Retinal pigment epithelial cell (primary cell): ENCODE measurements at places on chromosomes 11 and 22.
A peak's percentile ranks its signal among the peaks of the same experiment; 100 is the strongest.

DNA sequence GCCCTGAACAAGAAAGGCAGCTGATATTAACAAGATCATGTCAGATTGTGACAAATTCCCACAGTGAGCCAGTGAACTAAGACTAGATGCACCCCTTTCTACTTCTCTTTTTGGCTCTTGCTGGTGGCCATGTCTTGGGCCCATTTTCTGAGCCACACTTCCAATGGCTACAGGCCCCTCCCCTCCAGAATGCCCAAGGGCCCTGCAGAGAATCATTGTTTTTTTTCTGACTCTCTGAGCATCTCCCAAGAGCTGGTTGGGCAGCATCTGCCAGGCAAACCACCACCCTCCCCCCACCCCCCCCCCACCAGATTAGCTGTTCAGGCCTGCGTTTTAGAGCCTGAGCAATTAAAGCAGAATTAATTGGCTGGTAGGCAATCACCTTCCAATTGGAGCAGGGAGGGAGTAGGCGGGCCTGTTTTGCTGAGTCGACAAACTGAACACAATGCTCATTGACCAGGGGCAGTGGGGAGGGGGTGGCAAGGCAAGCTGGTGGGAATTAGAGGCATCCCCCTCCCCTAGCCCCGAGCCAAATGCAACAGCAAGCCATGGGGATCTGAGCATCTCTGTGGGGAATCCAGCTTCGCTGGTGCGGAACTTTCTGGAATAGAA is 541.4 kb downstream of the MN1 start:
- DNase-seq, result no peak

- peak; percentile 16 for DNase-seq
Observed at GRCh38 chr11:1694064-1694845, 2.7 kb upstream of the KRTAP5-6 start.

- no peak for DNase-seq
Observed at GRCh38 chr22:36830601-36831000, 13.8 kb upstream of the PVALB start.

GRCh38 chr11:62082292-62082657 is 41.5 kb upstream of the INCENP start:
- no peak for DNase-seq

DNA sequence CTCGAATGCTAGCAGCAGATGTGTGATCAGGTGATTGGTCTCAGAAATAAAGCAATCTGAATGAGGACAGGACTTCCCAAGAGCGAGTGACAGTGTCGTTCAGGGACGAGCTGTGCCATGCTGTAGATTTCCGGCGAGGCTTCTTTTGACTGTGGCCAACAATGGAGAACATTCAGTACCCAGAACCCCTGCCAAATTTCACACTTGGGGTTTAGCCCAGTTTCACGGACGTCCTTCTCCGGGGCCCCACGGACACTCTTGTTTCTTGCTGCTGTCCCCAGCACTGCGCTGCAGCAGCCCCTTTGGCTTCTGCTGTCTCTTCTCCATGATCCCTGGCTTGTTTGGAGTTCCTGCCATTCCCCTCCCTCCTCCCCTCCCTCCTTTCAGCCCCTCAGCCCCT is 115.1 kb upstream of the GRAMD1B start:
- DNase-seq, result no peak

GRCh38 chr22:49966041-49966773 is 5.6 kb downstream of the PIM3 start:
- DNase-seq, result no peak

- DNase-seq, result no peak
Observed at GRCh38 chr11:44116234-44116830, 20.9 kb downstream of the EXT2 start.

- DNase-seq, result no peak
Observed at GRCh38 chr11:83070731-83071566, 748 bp downstream of the RAB30 start.

GRCh38 chr11:62152245-62153086 is 28.7 kb downstream of the INCENP start:
- no peak for DNase-seq

GRCh38 chr11:129972611-129973010 is 30.0 kb downstream of the PRDM10 start:
- DNase-seq, result no peak

DNA sequence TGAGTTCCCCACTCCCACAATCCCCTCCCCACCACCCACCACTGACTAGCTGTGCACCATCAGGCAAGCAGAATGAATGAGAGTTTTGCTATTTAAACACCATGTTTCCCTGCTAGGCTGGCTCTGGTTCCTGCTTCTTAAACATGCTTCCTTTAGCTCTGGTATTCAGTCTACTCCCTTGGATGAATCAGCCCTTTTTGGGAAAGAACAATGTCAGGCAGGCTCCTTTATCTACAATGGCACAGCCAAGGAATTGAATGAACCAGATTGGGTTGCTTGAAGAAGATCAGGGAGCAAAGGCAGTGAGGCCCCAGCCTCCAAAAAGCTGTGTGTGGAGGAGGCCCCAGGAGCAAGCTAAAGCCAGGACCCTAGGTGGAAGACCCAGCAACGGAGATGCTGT is 92.9 kb upstream of the ISX start:
- DNase-seq, result no peak

- DNase-seq, result no peak
Observed at GRCh38 chr11:114959953-114960505, 281.7 kb downstream of the NXPE2 start.

DNA sequence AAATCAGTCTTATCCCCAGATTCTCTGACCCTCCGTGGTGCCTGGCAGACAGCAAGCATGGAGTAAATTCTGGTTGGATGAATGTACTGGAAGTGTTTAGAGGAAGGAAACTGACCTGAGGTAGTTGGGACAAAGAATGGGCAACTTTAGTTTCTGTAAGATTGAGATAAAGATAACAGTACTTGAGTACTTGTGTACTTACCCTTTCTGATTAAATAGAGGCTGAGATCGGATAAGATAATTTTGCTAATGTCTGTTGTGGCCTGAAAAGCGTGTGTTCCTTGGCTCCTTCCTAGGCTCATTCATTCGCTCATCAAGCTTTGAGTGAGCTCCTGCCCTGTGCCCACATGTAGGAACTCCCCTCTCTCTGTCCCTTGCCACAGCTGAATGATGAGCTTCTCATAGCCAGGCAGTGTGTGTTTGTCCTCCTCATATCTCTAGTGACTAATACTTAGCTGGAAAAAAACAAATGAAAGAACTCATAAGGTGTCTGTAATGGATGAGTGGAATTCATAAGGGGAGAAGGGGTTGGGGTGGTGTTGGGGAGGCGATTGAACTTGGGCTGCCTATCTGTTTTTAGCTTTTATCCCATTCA is 118.1 kb downstream of the DBX1 start:
- no peak for DNase-seq

GRCh38 chr11:35978183-35978582 is 34.3 kb downstream of the LDLRAD3 start:
- DNase-seq, result no peak

DNA sequence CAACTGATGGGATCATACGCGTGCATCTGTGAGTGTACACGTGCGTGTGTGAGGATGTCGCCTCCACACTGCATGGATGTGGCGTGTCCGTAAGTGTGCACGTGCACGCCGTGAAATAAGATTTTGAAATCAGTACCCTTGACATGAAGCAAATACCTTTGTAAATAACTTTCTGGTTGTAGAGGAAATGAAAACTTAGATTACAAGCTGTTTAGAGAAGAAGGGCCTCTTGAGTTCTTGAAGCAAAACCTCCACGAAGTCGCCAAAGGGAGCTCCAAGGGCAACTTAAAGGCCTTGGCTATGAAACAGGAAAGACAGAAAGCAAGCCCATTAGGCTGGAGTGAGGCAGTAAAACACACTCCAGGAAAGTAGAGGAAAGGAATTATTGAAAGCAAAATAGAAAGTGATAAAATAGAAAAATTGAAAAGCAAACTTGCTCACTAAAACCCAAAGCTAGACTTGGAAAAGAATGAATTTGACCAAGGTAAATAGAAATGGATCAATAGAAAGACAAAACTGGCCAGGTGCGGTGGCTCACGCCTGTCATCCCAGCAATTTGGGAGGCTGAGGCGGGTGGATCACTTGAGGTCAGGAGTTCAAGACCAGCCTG is 29.7 kb upstream of the TOLLIP start:
- DNase-seq, result no peak

- DNase-seq, result no peak
Observed at GRCh38 chr22:28027453-28028448, 108.7 kb upstream of the PITPNB start.

- no peak for DNase-seq
Observed at GRCh38 chr11:116232364-116232828, 540.4 kb downstream of the BUD13 start.

DNA sequence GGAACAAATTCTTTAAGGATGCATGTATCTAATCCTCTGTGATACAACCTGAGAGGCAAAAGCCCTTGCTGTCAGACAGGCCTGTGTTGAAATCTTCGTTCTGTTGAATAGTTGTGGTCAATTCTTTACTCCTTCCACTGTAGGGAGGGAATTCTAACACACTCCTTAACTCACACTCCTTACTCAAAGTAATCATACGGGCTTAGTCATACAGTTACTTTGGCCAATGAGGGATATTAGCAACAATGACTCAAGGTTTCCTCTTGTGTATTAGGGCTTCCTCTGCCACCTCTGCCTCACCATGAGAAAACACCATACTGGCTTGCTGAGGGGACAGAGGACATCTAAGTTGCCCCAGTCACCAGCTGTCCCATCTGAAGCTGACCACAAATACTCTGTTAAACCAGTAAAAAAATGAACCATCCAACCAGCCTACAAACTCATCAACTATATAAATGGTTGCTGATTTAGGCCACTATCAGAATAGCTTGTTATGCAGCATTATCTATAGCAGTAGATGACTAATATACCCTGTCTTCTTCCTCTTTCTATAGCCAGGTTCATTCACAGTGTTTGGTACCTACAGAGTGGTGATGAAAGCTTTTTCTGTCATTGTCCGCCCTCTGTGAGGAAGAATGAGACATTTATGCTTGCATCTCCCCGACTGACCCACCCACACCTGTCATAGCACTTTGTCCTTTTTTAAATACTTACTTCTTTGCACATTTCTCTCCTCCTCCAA is 322.8 kb upstream of the SYN3 start:
- peak; percentile 14 for DNase-seq

GRCh38 chr22:21587803-21588611 is 20.5 kb downstream of the UBE2L3 start:
- DNase-seq, result no peak

DNA sequence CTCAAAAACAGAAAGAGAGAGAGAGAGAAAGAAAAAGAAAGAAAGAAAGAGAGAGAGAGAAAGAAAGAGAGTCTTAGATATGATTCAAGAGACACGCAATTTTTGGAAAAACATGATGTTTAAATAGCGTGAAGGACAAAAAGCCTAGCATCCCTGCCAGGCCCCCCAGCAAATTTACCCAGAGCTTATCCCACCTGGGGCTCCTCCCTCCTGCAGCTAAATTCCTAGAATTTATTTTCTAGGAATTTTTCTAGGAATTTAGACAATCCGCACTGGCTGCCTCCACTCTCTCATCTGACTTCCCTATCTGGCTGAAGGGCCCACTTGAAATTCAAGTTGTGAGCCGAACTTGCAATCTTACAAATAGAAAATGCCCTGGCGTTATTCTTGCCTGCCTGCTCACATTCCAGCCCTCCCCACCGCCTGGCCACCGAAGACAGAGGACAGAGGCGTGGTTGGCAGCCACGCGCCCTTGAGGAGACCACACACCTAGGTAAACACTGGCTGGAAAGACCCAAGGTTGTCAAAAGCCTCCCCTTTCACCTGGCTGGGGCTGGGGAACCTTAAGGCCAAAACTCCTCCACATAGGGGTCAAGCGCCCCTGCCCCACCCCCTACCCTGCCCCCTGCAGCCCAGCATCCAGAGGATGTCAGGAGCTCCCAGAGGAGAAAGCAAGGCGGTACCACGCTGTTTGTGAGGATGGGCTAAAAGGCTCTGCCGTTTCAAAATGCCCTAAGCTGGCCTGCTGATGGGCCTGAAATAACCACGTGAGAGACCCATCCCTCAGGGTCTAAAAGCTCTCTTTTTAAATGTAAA is 42.2 kb downstream of the AHNAK start:
- no peak for DNase-seq

- DNase-seq, result no peak
Observed at GRCh38 chr11:17472467-17472866, 4.2 kb downstream of the ABCC8 start.
